ENCODE measurements at places on chromosomes 5 and 9.

DNA sequence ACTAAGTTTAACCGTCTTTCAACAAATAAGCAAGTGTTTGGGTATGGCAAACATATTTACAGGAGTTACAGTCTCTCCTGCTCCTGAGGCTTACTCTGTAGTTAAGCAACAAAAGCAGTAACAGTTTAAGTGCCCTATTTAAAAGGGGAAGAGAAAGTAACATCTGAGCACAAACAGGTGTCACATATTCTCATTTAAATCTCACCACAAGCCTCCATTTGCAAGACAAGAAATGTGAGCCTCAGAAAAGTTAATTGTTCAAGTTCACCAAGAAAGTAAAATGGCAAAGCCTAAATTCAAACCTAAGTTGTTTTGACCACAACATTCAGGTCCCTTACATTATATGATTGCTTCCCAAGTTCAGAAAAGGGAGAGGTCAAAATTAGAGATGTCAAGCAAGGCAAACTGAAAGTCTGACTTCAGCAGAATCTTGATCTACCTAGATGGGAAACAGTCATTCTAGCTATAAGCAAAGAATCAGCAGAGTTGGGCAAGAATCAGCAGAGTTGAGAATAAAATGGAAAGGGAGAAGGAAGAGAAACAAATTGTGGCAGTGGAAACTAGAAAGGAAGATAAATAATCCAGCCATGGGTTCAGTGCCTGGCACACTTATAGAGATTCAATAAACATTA is 93.4 kb downstream of the STRBP start:
- no peak for DNase-seq

GRCh38 chr5:61333321-61333953 is 1.4 kb downstream of the ZSWIM6 start:
- no peak for DNase-seq

DNA sequence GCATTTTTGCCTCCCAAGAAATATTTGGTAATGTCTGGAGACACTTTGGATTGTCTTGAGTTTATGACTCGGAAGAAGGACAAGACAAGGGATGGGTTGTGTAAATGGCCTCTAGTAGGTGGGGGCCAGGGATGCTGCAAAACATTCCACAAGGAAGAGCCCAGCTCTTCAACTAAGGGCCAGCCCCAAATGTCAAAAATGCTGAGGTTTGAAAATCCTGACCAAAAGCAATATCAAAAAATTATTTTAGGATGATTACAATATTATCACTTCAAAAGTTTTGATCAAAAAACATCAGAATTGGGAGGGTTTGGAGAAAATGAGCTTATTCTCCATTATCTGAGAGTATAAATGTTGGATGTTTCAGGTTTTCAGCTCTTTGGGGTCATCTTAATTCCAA is 248.9 kb upstream of the SLC24A2 start:
- DNase-seq = no peak

DNA sequence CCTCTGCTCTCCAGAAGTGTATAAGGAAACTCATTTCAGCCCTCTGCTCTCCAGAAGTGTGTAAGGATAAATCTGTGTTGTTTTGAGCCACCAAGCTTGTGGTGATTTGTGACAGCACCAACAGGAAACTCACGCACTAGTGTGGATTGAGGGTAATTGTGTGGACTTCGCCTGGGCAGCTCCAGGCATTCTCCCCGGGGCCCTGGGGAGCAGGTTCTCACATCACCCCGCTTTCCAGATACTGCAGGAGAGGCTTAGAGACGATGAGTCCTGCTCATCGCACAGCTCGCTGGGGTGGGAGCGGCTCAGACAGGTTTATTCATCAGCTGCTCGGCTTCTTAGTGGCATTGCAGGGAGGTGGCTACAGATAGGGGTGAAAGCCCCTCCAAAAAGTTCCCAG is 38.4 kb upstream of the RNF130 start:
- no peak for DNase-seq

DNA sequence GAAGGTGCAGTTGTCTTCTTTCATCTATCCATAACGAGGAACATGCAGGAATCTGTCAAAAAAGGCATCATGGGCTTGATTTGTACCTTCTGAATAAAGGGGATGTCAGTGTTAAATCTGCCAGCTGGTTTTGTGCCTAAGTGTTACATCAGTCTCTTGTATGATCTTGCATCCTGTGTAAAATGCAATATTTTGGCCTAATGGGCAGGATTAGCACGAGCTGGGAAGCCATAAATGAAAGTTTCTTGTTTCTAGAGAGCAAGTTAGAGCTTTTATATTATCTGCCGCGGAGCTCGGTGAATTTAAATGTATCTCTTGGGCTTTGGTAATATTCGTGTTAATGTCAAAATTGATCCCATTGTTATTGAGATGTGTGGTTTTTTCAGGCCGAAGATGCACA is 526.1 kb upstream of the WWC1 start:
- no peak for DNase-seq

All from stimulated activated CD8-positive, alpha-beta memory T cell treated with anti-CD3 and anti-CD28 coated beads, Interleukin-15, amount 100 ng/mL, for 4 hours (primary cell).